ENCODE measurements at places on chromosomes 6 and 20.

DNA sequence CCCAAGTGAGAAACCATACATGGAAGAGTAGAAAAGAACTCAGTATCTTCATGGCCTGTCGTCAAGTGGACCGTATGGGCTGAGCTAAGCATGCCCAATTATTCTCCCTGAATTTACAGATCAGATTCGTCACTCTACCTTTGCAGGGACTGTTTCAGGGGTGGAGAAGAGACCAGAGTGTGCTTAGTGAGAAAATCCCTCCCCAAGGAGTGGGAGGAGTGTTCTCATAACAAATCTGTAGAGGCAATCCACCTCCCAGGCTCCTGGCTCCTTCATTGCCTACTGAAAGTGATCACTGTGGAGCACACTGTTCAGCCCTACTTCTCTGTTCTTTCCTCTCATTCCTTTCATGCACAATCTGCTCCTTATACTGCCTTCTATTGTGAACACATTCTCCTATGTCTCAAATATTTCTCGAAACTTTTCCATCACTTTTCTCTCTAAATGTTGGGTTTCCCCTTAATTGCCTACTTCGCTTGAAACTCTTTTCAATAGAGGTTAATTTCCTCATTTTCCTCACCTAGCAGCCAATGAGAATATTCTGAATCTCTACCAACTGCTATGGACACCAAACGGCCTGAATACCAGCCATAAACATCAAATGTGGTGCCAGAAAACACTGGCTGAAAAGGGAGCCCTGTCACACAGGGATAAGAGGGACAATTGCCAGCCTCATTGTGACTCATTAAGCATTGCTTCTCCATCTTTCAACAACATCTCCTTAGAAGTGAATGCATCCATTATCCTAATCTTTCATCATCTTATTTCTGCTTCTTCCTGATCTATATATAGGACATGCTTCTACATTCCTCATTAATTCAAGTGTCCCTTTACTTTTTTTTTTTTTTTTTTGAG lies 398.3 kb downstream of the UTRN start:
- no peak for DNase-seq

- DNase-seq, result no peak
These were observed 292.0 kb upstream of the JARID2 start for GRCh38 chr6:14953836-14954235.

DNA sequence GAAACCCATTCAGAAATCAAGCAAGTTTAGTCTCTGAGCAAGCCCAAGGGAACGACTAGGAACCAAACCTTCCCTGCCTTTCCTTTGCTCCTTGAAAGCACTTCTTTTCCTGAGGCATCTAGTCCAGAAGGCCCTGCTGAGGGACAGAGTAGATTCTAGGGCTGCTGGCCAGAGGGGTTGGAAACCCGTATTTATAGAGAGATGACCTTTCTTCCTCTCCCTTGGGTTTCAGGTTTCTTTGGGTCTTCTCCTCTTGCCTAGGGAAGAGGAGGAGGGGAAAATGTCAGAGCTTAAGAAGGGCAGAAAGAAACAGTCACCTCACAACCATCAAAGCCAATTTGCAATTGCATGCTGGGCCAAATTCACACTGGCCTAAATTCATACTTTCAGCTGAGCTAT lies 5.8 kb downstream of the APOBEC2 start:
- no peak for DNase-seq

DNA sequence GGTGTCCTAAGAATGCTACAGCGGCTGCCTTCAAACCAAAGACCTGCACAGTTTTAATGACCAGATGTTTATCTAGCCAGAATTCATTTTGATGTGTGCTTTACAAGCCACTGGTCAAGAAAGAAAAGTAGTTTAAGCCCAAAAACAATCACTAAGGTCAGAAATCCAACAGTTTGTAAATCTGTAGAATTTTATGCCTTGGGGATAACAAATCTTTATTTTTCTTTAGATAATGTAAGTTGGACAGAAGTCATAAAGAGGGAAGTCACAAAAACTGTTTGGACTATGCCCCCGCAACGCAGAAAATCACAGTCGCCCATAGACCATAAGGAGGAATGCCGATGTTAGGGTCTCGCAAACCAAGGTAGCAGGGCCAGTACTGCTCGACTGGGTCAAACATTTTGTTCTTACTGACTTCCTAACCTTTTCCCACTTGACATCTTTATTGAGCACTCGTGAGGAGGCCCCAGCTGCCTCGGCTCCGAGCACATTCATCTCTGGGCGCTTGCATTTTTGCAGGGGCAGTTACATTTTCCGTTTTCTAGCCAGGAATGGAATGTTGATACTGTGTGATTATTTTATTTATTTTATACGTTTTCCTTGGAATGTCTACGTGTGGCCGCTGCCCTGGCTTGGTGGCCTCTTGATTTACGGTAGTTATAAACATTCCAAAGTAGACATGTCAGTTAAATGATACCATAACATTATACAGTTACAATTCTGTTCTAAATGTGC lies 56.7 kb upstream of the APCDD1L start:
- DNase-seq, result no peak

GRCh38 chr20:39268981-39269461 lies 306.9 kb downstream of the DHX35 start:
- no peak for DNase-seq

DNA sequence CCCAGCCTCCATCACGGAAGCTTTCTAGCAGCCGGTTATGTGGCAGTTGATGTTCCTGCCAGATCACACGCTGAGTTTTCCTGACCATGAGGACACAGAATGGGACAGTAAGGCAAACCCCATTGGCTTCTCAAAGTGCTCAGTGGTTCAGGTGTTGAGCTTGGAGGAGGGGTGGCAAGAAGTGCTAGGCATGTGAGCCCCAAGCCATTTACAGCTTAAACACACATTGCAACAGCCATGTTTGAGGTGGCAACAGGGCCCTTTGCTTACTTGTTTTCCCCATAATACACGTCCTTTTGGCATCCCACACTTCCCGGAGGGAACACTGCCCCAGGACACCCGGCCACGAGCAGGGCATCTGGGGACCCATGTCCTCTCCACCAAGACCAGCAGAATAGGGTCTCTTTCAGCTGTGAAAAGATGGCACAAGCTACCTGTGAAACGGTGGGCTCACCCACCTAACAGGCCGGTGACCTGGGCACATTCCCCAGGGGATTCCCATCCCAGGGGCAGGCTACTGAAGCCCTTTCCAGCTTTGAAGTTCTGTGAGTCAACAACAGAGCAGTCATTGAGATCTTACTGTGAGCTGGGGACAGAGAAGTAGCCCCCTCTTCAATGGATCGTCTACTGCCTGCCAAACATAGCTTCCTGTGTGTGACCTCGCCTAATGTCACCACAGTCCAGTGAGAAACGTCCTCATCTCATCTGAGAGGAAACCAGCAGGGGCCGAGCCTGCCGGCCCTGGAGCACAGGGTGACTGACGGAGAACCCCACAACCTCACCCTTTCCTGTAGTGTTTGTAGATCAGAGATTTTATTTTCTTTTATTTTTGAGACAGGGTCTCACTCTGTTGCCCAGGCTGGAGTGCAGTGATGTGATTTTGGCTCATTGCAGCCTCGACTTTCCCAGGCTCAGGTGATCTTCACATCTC lies 4.0 kb upstream of the TLDC2 start:
- no peak for DNase-seq

DNA sequence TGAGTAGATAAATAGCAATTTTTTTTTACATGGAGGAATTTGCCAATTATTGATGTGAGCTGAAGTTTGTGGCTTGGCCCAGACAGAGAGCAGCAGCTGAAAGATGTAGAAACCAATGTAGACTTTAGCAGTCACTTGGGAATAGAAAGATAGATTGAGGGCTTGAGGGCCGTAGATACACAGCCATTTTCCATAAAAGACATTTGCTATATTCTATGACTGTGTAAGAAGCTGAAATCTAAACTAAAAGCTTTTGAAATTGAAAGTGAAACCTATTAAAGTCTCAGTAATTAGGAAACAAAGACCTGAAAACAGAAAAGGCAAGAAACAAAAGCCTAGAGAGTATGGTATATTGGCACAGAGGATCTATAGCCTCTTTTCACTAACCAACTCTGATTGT lies 332.7 kb downstream of the CENPW start:
- DNase-seq, result no peak

DNA sequence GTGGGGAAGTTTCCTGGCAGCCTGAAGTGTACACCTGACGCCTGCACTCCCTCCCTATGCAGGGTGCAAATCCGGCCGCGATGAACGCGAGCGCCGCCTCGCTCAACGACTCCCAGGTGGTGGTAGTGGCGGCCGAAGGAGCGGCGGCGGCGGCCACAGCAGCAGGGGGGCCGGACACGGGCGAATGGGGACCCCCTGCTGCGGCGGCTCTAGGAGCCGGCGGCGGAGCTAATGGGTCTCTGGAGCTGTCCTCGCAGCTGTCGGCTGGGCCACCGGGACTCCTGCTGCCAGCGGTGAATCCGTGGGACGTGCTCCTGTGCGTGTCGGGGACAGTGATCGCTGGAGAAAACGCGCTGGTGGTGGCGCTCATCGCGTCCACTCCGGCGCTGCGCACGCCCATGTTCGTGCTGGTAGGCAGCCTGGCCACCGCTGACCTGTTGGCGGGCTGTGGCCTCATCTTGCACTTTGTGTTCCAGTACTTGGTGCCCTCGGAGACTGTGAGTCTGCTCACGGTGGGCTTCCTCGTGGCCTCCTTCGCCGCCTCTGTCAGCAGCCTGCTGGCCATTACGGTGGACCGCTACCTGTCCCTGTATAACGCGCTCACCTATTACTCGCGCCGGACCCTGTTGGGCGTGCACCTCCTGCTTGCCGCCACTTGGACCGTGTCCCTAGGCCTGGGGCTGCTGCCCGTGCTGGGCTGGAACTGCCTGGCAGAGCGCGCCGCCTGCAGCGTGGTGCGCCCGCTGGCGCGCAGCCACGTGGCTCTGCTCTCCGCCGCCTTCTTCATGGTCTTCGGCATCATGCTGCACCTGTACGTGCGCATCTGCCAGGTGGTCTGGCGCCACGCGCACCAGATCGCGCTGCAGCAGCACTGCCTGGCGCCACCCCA lies 1.2 kb downstream of the GPR6 start:
- DNase-seq, result no peak

GRCh38 chr6:132011582-132011981 lies 60.4 kb upstream of the CCN2 start:
- no peak for DNase-seq

- no peak for DNase-seq
These were observed 28.4 kb downstream of the UQCC2 start for GRCh38 chr6:33683051-33683571.

- no peak for DNase-seq
These were observed 2.8 kb downstream of the CDH22 start for GRCh38 chr20:46305331-46305972.

GRCh38 chr20:52948491-52948890 lies 23.7 kb upstream of the TSHZ2 start:
- no peak for DNase-seq

- no peak for DNase-seq
These were observed 134.9 kb downstream of the KLHL32 start for GRCh38 chr6:97059473-97059872.

DNA sequence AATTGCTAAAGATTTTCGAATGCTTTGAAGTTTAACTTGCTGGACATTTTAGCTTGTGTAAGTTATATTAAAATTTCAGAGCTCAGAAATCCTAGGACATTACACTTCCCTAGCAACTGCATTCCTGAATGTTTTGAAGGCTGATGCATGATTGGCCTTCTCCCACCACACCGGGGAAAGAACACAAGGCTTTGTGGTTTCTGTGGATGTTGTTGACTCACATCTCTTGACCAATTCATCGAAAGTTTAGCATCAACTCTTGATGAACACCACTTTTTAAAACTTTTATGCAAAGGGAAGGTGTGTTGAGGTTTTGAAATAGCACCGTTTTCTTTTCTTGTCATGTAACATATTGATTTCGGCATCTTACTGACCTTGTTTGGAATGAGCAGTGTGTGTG lies 81.1 kb downstream of the RIMS1 start:
- no peak for DNase-seq

GRCh38 chr6:140879946-140880345 lies 1252.8 kb upstream of the GJE1 start:
- DNase-seq, result no peak

GRCh38 chr6:152206072-152206818 lies 398.8 kb downstream of the ESR1 start:
- peak; percentile 11 for DNase-seq

GRCh38 chr20:36606158-36607066 lies 833 bp downstream of the RAB5IF start:
- DNase-seq, result peak; percentile 25

- no peak for DNase-seq
These were observed 987.3 kb downstream of the PHF3 start for GRCh38 chr6:64622944-64623343.
